Stimulated activated CD4-positive, alpha-beta T cell treated with anti-CD3 and anti-CD28 coated beads, Interleukin-1b, Interleukin-23, amount 100 ng/mL, for 1 hour (primary cell): ENCODE measurements at places on chromosomes 6 and 20.

DNA sequence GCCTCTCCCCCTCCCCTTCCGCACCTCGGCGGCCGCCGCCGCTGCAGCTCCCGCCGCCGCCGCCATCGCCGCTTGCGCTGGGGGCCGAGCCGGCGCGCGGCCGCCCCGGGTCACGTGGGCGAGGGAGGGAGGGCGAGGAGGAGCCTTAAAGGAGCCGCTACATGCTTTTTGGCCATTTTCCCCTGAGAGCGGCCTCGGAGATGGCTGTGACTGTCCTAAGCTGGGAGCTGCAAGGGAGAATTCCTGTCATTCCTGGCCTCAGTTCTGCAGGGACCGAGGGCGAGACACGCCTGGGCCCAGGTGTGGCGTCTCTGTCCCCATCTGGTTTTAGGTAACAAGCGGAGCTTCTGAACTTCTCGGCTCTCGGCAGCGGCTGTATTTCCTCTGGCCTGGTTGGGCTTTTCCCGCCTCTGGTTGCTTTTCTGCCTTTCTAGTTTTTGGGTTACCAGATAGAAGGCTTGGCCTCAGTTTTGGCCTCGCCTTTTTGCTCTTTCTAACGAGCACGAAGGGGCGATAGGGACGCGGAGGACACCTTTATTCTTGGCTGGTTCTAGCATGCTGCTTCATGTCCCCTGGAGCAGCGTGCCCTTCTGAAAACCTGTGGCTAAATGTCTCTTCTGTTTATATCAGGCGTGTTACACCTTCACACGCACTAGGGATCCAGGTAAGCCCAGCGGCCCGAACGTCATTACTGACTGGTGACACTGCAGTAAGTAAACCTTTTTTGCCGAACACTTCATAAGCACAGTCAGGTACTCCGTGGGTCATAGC lies at the start of gene EHMT2:
TSS of gene EHMT2 (minus strand) at position 87 of the 771 bp plus-strand sequence. CDS start at position 66, 21 bp downstream.
- DNase-seq = peak; percentile 50

- no peak for DNase-seq
These were observed 6.7 kb upstream of the KHDC1L start for GRCh38 chr6:73231986-73232391.

- no peak for DNase-seq
These were observed 585 bp downstream of the PSMB9 start for GRCh38 chr6:32854376-32855178.

DNA sequence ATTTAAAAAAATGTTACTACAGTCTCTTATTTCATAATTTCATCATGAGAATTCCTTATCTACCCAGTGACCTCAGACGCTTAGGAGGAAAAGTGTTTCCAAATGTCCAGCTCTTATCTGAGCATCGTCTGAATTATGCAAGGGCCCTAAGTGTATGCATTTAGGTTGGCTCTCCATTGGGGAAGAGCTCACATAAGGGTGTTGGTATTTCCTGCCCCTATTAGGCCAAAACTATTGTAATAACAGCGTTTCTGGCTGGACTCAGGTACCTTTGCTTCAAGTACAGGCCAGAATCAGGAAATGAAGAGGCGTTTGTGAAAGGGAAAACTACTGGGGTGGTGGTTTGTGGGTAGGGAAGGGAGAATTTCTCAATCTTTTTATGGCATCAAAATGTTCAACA lies 40.4 kb upstream of the SGK1 start:
- DNase-seq = no peak

- no peak for DNase-seq
These were observed 101.9 kb downstream of the QRSL1 start for GRCh38 chr6:106731144-106731842.
